Putamen (tissue), 1 donor: ENCODE measurements at places on chromosomes 5 and 9.

- no peak for DNase-seq
Observed at GRCh38 chr5:135036405-135036804, 2.4 kb upstream of the PITX1 start.

DNA sequence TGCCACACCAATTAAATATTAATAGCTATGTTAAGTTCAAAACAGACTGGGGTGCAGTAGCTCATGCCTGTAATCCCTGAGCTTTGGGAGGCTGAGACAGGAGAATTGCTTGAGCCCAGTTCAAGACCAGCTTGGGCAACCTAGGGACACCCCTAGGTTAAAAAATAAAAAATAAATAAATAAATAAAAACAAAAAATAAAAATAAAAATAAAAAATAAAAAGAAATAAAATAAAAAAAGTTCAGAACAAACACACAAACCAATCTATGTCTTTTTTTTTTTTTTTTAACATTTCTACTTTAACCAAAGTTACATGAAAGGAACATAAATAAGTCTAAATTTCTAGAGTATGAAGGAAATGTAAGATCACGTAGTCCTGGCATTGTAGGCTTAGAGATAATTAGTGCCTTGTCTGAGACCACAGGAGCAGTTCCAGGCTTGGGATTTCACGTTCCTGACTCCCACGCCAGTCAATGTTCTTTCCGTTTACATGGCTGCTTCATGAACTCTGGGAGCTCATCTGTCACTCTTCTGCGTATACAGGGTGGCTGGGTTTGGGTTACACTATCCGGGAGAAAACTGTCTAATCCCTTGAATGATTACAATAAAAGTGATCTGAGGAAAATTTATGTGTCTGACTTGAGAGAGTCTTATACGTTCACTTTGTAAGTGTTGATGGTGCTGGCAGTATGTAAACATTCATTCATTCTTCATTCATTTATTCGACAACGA, 85.2 kb downstream of the KIAA1958 start:
- DNase-seq = no peak

DNA sequence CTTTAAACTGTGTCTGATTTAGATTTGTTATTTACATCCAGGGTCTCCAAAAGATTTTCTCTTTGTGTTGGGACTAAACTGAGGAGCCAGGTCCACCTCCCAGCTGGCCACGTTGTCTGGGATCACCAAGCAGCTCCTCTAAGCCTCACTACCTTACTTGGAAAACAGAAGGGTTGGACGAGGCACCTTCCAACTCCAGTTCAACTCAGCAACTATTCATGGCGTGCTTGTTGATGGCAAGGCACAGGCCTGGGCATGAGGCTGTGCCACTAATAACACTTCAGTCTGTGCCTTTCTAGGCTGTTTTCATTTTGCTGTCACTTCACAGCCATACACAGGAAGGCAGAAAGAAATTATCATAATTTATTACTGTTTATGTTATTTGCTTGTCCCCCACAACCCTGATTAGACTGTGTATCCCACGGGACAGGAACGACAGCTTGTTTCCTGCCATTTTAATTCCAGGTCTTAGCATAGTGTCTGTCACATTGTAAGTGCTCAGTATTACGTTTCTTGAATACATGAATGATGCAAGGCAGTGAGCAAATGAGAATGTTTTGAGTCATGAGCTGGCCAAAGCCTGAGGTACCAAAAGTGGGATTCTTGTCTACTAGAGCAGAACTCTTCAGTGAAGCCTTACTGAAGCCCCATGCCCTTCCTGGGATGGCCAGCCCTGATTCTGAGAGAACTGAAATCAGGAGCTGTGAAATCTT, 125.8 kb downstream of the GALNT10 start:
- no peak for DNase-seq

- no peak for DNase-seq
Observed at GRCh38 chr9:83062651-83063527, at the start of gene RASEF. Gene RASEF (minus strand): TSS chr9:83063142. CDS start chr9:83062867, 275 bp downstream.

GRCh38 chr5:132134384-132134783, 60.8 kb downstream of the CSF2 start:
- DNase-seq = no peak
